Glomerular endothelial cell (primary cell): ENCODE measurements at places on chromosomes 16 and 17.

DNA sequence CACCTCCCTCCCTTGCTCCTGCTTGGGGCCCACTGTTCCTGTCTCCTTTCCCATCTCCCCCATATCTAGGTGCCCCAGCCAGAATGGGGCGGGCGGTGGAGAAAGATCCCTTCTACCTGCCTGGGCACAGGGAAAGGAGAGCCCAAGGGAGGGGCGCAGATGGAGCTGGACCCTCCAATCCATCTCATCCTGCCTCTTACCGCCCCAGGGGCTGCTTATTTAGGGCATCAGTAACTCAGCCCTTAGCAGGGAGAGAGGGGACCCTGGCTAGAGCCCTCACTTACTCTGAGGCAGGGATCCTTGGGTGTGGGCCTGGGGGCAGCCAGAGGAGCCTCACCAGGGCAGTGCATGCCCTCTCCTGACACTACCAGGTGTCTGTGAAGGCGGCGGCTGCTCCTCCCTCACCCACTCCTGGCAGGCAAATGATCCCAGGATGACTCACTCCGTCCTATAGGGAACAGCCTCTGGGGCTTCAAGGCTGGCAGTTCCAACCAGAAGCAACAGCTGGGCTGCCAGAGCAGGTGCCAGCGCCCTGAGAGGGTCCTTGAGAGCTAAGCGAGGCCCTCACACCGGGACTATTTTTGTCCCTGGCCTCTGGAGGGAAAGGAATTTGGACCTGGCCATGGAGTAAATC is 16.3 kb upstream of the BCAR1 start:
- no peak for DNase-seq

GRCh38 chr16:55499951-55500529 is 8.8 kb upstream of the LPCAT2 start:
- peak; percentile 89 for DNase-seq

GRCh38 chr17:72219137-72219823 is 98.5 kb downstream of the SOX9 start:
- no peak for DNase-seq

DNA sequence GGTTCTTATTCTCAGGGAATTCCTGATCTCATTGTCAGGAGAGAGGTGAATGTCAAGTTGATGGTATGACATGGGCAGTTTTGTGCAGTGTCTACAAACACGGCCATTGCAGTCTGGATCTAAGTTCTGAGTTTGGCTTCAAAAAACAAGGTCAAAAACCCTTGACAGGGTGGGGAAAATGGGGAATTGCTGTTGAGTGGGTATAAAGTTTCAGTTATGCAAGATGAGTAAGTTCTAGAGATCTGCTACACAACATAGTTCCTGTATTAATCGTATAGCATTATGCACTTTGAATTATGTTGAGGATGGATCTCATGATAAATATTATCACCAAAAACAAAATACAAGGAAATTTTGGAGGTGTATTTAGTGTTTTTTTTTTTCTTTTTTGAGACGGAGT is 36.6 kb upstream of the CARMIL2 start:
- DNase-seq, result no peak

- peak; percentile 72 for DNase-seq
Observed at GRCh38 chr17:28807925-28808634, 34.5 kb downstream of the FAM222B start.
